ENCODE measurements at places on chromosomes 13 and 19. TPM values are rescaled to one million over a fixed set of nuclear protein-coding genes. Genes with fewer than 3 reads are reported as not detected.

- H3K4me3 ChIP-seq, result no peak overlapping the region
- no peak overlapping the region for H3K27ac ChIP-seq
- H3K36me3 ChIP-seq, result no peaks in the 10 kb centered on the region
- no peaks in the 10 kb centered on the region for H3K4me1 ChIP-seq
Observed at GRCh38 chr19:6216236-6216995, 63.4 kb downstream of the MLLT1 start.

- H3K4me1 ChIP-seq, result no peaks in the 10 kb centered on the region
- DNase-seq, result no peak
- no peak overlapping the region for H3K4me3 ChIP-seq
- no peaks in the 10 kb centered on the region for H3K27me3 ChIP-seq
Observed at GRCh38 chr13:57857945-57858344, 226.4 kb downstream of the PCDH17 start.

DNA sequence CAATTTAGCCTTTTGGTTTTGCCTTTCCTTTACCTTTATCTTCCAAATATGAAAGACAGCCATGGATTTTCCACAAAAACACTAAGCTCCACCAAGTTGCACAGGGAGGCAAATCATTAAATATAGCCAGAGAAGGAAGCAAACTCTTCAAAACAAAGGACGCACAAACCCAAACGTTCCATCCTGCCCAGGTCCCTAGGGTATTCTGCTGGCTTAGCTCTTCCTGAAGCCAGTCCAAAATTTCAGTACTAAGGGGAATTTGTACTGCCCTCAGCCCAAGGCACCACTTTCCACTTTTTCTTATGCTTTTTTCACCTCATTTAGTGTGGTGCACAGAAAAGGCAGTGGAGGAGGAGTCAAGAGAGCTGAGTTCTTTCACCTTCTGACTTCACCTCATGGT, 169.9 kb downstream of the FLT1 start:
- no peak for DNase-seq
- no peaks in the 10 kb centered on the region for H3K27me3 ChIP-seq
- no peak overlapping the region for H3K4me3 ChIP-seq
- H3K4me1 ChIP-seq, result no peaks in the 10 kb centered on the region
- no peaks in the 10 kb centered on the region for H3K36me3 ChIP-seq

- H3K27me3 ChIP-seq, result no peaks in the 10 kb centered on the region
Observed at GRCh38 chr19:48370955-48371354, 6.8 kb downstream of the SYNGR4 start.

- H3K4me1 ChIP-seq, result no peaks in the 10 kb centered on the region
- H3K36me3 ChIP-seq, result no peaks in the 10 kb centered on the region
- H3K27ac ChIP-seq, result no peak overlapping the region
- no peak for DNase-seq
- H3K27me3 ChIP-seq, result no peaks in the 10 kb centered on the region
- H3K4me3 ChIP-seq, result no peak overlapping the region
Observed at GRCh38 chr19:31955061-31955460, 390.3 kb upstream of the ZNF507 start.

DNA sequence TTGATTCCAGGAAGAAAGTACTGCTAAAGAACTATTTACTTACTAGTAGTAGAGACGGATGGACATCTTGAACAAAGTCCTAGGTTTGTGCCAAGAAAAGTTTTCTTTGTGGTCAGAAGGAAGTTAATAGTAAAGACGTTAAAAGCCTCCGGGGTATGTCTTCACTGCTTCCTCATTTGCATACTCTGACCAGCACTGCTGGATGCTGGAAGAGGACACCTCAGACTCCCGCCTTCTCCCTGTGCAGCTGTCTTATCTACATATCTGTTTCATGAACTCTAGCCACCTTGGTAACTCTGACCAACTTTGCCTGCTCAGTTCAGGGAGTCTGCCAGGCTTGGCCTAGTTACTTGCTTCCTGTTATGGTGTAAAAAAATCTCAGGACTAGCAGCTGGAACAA, 1109.1 kb upstream of the MIR17HG start:
- no peaks in the 10 kb centered on the region for H3K36me3 ChIP-seq
- H3K4me3 ChIP-seq, result no peak overlapping the region
- H3K27ac ChIP-seq, result no peak overlapping the region
- H3K27me3 ChIP-seq, result no peaks in the 10 kb centered on the region
- no peaks in the 10 kb centered on the region for H3K4me1 ChIP-seq

COL5A3 gene
- 2.0 TPM for total RNA-seq

DNA sequence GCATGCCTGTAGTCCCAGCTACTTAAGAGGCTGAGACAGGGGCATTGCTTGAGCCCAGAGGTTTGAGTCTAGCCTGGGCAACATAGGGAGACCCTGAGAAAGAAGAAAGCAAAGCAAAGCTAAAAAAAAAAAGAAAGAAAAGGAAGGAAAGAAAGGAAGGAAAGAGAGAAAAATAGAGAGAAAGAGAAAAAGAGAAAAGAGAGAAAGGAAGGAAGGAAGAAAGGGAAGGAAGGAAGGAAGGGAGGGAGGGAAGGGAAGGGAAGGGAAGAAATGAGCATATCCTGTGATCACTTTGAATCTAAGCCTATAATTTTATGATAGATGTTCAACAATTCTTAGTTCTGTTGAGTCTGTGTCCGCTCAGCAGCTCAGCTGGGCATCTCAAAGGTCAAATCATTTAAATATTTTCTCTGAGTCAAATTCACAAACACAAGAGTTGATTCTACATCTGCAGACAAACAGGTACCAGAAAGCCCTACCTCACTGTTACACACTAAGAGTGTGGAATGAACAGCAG, 70.4 kb downstream of the SUCLA2 start:
- no peak overlapping the region for H3K27ac ChIP-seq
- H3K4me1 ChIP-seq, result no peaks in the 10 kb centered on the region
- no peaks in the 10 kb centered on the region for H3K27me3 ChIP-seq
- DNase-seq, result no peak
- H3K4me3 ChIP-seq, result no peak overlapping the region

DNA sequence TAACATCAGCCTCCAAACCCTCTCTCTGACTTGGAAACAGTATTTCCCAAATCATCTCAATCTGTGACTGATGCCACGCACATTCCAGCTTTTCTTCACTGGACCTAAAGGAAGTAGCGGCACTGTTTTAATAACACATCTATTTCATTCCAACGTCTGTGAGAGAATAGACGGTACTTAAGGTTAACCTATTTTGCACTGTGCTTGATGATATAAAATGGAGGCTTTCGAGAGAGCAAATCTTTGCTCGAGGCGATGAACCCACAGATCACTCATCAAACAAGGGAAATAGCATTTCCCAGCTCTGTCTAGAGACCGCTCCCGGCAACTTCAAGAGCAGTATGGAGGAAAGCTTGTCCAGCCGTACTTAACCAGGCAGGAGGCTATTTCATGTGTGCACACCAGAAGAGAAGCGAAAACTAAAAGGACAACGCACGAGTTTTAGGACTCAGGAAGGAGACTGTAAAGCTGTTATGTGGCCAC, 2.9 kb downstream of the UBL3 start:
- H3K27ac ChIP-seq, result peak overlapping the region; percentile 60
- DNase-seq, result peak; percentile 32
- no peaks in the 10 kb centered on the region for H3K36me3 ChIP-seq
- no peaks in the 10 kb centered on the region for H3K27me3 ChIP-seq
- no peaks in the 10 kb centered on the region for H3K4me1 ChIP-seq

GRCh38 chr13:40063278-40063698, 407.8 kb downstream of the COG6 start:
- no peak overlapping the region for H3K27ac ChIP-seq
- no peaks in the 10 kb centered on the region for H3K27me3 ChIP-seq
- no peak overlapping the region for H3K4me3 ChIP-seq
- DNase-seq, result no peak
- H3K4me1 ChIP-seq, result no peaks in the 10 kb centered on the region

SSC5D gene
- 8.6 TPM for total RNA-seq

CGB8 gene
- total RNA-seq, result not detected

- no peak overlapping the region for H3K27ac ChIP-seq
- no peaks in the 10 kb centered on the region for H3K36me3 ChIP-seq
- peaks cover 3% of the 10 kb centered on the region for H3K27me3 ChIP-seq
- no peaks in the 10 kb centered on the region for H3K4me1 ChIP-seq
Observed at GRCh38 chr13:112248406-112248760, 127.8 kb upstream of the SPACA7 start.

DNA sequence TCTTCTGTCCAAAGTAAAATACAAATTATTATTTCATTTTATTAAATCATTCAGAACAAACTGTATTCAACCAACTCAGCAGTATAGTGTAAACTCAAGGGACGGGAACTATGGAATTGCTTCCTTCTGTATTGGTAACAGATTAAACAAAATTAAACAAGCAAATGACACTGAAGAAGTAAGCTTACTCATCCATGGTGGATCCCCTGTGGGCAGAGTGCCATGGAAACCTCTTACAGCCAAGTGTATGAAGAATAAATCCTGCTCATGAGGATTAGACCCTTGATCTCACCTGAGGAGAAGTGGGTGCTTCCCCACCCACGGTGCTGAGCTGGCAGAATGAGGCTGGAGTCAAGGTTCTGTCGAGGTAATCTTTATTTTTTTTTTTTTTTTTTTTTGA, 18.0 kb upstream of the RFXAP start:
- no peaks in the 10 kb centered on the region for H3K27me3 ChIP-seq
- no peaks in the 10 kb centered on the region for H3K4me1 ChIP-seq
- no peak overlapping the region for H3K27ac ChIP-seq
- no peak for DNase-seq
- H3K36me3 ChIP-seq, result no peaks in the 10 kb centered on the region

KLK15 gene
- total RNA-seq, result 4.0 TPM

DNA sequence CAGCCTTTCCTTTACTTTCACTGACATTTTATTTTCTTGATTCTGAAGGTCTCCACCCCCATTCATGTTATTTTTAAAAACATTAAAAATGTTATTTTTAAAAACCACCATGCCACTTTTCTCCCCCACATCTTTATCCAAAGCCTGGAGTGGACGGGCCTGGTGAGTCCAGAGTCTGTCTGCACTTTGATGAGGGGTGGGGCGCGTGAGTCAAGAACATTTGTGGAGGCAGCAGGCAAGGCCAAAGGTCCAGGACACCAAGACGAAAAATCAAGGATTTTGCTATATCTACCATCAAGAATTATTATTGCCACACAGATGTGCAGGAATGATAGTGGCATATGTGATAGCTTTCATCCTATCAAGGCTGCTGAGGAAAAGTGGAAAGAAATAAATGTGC, 224.9 kb downstream of the FGF9 start:
- H3K27ac ChIP-seq, result no peak overlapping the region
- H3K4me1 ChIP-seq, result no peaks in the 10 kb centered on the region
- H3K4me3 ChIP-seq, result no peak overlapping the region

DNA sequence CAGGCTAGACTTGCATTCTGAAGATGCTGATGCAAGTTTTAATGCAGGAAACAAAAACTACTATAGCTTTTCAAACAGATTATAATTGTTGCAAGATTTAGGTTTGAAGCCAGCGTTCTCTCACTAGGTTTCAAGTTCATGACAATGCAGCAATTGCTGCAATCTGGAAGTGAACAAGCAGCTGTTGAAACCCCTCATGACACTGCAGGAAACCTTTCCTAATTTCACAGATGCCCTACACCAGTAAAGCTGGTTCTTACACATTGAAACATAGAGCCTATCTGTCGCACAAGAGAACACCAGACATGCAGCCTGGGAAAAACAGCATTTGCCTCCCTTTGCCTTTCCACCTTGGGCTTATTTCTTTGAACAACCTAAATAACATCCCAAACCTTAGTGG, 1737.2 kb upstream of the MIR17HG start:
- H3K36me3 ChIP-seq, result no peaks in the 10 kb centered on the region
- no peaks in the 10 kb centered on the region for H3K4me1 ChIP-seq
- no peak for DNase-seq
- H3K27ac ChIP-seq, result no peak overlapping the region

DNA sequence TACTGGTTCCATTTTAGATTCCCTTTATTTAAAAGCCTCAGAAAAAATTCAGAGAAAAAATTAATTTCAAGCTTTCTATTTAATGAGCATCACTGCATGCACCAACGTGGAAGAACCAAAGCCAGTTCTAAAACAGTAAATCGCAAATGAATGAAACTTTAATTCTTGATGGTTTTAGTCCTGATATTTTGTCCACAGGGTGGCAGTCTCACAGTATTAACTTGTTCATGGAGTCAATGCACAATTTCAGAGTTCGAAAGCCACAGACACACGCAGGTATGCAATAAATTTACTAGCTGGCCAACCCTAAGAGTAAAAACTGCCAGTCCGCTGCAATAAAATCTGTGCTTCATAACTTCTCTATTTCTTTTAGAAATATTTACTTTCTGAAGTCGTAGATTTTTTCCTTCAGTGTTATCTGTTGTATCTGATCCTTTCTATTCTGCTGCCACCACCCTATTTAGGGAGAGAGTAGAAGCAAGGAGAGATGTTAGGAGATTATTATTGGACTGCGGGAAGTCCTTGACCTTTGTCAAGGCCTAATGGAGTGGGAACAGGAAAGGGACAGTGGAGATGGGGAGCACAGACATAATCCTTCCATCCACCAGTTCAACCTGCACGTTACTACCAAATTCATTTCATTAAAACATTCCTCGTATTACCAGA, 7.0 kb upstream of the WBP4 start:
- peaks cover 5% of the 10 kb centered on the region for H3K4me1 ChIP-seq
- DNase-seq, result peak; percentile 49
- H3K36me3 ChIP-seq, result no peaks in the 10 kb centered on the region
- H3K27ac ChIP-seq, result peak overlapping the region; percentile 31
- H3K4me3 ChIP-seq, result no peak overlapping the region
- H3K27me3 ChIP-seq, result no peaks in the 10 kb centered on the region

GRCh38 chr13:80083081-80083852, 257.7 kb downstream of the SPRY2 start:
- H3K36me3 ChIP-seq, result no peaks in the 10 kb centered on the region
- no peak for DNase-seq
- no peaks in the 10 kb centered on the region for H3K4me1 ChIP-seq
- no peaks in the 10 kb centered on the region for H3K27me3 ChIP-seq

ZNF527 gene
- total RNA-seq, result 15.0 TPM

GRCh38 chr19:12611361-12611699, 610 bp downstream of the ZNF791 start:
- no peaks in the 10 kb centered on the region for H3K4me1 ChIP-seq
- no peaks in the 10 kb centered on the region for H3K27me3 ChIP-seq
- no peaks in the 10 kb centered on the region for H3K36me3 ChIP-seq
- H3K27ac ChIP-seq, result peak overlapping the region; percentile 98
- peak overlapping the region; percentile 80 for H3K4me3 ChIP-seq

- H3K4me1 ChIP-seq, result peaks cover 13% of the 10 kb centered on the region
- DNase-seq, result peak; percentile 68
- no peaks in the 10 kb centered on the region for H3K27me3 ChIP-seq
- peak overlapping the region; percentile 72 for H3K27ac ChIP-seq
- no peaks in the 10 kb centered on the region for H3K36me3 ChIP-seq
- H3K4me3 ChIP-seq, result peak overlapping the region; percentile 24
Observed at GRCh38 chr19:41327576-41328156, 17.7 kb downstream of the CCDC97 start.

GRCh38 chr19:58277748-58278540, 811 bp upstream of the ZNF8 start:
- H3K27ac ChIP-seq, result peak overlapping the region; percentile 82
- peaks cover 4% of the 10 kb centered on the region for H3K4me1 ChIP-seq
- H3K4me3 ChIP-seq, result peak overlapping the region; percentile 81

DNA sequence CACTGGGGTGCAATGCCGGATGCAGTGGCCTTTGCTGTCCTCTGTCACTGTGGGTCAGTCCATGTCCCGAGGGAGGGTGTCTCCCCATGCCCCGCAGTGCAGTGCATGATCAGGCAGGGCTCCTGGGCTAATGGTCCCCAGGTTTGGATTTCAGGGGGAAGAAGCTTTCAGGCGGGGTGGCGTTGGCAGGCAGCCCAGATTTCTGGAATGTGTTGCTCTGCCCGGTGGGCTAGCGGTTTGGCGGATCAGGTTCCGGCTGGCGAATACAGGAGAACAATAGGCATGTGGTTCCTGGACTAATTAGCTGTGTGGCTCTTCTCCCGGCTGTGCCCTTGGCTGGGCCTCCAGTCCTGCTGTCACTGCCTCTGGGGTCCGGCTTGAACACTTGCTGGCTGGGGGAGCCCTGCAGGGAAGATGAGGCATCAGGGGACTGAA, 141.3 kb downstream of the FGF9 start:
- H3K4me1 ChIP-seq, result no peaks in the 10 kb centered on the region
- DNase-seq, result no peak
- H3K4me3 ChIP-seq, result no peak overlapping the region
- H3K27ac ChIP-seq, result no peak overlapping the region
- no peaks in the 10 kb centered on the region for H3K36me3 ChIP-seq
- H3K27me3 ChIP-seq, result no peaks in the 10 kb centered on the region

Measured in prostate gland (tissue), 2 donors.